T47D (cell line): ENCODE measurements at places on chromosomes 7 and 10.

DNA sequence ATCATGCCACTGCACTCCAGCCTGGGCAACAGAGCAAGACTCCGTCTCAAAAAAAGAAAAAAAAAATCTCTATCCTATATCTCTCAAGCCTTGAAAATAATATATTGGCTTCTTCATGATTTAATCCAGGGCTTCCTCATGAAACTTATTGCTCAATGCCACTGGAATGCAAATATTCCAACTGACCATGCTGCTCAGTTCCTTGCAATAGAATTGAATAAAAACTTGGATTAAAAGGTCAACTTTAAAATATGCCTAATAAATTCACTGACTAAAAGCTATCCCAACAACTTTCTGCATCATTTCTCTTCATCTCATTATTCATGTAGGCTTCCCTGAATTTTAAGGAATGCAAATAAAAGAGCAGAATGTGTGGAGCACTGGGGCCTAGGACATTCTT, 42.1 kb upstream of the NOBOX start:
- no peak for DNase-seq

DNA sequence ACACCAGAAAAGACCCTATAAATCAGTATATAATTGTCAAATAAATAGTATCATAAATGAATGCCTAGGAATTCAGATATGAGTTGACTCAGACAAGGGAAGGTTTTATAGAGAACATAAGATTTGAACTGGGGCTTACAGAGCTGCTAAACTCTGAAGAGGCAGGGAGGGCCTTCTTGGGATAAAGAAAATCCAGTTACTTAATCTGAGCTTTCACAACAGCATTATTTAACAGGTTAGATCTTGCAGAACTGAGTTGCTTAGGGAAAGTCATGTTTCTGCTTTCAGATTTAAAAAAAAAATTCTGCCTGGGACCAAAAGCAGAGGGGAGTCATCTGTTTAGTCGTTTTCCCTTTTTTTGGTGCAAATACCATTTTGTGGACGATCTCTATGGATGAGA, 594.8 kb upstream of the FZD8 start:
- DNase-seq: no peak

- DNase-seq: no peak
Measured at GRCh38 chr10:47098964-47099363, 187.7 kb downstream of the PTPN20 start.

DNA sequence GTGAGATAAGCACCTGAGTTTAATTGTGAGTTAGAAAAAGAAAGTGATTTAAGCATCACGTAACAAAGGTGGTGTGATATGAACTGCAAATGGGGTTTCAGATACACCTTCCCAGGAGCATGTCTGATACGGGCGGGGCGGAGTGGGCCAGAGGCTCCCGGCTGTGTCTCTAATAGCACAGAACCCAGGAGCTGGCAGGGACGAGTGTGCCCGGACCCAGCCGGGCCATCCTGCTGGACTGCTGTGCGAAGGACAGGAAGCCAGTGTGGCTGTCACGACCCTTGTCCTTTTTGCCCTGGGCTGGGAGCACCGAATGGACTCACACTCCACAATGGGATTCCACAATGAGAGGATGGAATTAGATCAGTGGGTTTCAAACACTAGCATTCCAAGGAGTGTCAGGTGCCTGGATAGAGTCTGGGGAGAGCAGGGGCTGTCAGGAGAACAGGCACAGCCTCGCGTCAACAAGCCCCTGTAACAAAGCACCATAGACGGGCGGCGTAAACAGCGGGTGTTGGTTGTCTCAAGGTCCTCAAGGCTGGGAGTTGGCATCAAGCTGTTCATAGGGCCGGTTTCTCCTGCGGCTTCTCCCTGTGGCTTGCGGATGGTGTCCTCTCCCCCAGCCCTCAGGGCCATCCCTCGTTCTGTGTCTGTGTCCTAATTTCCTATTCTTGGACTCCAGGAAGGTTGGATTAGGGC, 242.6 kb upstream of the PITRM1 start:
- DNase-seq: no peak

- no peak for DNase-seq
Measured at GRCh38 chr10:34612446-34612845, 202.7 kb downstream of the PARD3 start.
